ENCODE measurements at places on chromosomes 3 and 15.
A peak's percentile ranks its signal among the peaks of the same experiment; 100 is the strongest.

DNA sequence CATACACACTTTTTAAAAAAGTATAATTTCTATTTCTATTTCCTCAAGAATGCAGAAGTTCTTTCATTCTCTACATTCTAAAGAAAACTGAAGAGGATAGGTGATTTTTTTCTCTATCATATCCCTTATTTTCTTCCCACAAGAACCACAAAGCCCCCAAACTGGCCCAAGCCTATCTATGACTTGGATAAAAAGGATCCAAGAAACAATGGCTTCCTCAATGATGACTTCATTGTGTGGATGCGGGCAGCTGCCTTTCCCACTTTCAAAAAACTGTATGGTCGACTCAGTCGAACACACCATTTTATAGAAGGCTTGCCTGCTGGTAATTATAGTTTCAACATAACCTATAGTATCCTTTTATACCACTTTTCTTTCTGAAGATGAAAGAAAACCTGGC, 52.9 kb upstream of the TBC1D23 start:
- no peak for DNase-seq

DNA sequence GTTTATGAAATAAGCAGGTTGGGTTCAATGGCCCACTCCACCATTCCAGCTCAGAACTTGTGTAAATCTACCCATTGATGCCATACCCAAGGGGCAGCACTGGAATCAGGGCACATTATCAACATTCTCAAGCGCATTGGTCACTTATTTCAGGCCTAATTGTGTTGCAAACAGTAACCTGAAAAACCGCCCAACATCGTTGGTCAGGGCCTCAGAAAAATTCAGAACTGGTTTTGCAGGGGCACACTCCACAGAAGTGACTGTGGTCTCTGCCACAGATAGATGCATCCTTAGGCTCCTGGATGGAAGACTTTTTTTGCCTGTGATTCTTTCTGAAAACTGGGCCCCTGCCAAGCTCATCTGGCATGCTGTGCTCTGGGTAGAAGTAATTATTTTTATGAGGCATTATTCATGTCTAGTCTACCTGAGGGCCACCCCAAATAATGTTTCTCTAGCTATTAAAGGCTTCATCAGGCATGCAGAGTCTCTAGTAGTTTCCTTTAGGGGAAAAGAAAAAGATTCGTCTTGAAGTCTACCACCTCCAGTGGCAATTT, 21.7 kb upstream of the LRTM1 start:
- DNase-seq = no peak

- no peak for DNase-seq
Observed at GRCh38 chr3:102577082-102577789, 142.4 kb downstream of the ZPLD1 start.

- no peak for DNase-seq
Observed at GRCh38 chr3:195777975-195778374, 33.8 kb downstream of the MUC4 start.

DNA sequence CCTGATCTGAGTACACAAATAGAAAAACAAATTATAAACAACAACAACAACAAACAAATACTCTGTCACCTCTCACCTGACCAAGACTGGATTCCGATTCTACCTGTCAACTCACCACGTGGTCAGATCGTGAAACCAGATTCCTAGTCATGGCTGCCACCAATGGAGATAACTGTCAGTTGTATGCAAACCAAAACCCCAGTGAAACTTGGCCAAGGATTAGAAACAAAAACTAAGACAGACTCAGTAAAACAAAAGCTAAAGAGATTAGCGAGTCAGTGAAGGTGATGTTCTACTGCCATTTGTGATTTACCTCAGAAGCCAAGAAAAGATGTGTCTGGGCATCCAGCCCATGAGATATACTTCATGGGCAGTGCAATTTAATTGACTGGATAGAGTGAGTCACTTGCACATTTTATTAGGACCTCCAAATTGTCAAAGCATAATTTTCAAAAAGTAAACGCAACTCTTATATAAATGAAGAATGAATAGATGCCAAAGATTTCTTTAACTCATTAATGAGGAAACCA, 31.1 kb downstream of the PHLDB2 start:
- no peak for DNase-seq

DNA sequence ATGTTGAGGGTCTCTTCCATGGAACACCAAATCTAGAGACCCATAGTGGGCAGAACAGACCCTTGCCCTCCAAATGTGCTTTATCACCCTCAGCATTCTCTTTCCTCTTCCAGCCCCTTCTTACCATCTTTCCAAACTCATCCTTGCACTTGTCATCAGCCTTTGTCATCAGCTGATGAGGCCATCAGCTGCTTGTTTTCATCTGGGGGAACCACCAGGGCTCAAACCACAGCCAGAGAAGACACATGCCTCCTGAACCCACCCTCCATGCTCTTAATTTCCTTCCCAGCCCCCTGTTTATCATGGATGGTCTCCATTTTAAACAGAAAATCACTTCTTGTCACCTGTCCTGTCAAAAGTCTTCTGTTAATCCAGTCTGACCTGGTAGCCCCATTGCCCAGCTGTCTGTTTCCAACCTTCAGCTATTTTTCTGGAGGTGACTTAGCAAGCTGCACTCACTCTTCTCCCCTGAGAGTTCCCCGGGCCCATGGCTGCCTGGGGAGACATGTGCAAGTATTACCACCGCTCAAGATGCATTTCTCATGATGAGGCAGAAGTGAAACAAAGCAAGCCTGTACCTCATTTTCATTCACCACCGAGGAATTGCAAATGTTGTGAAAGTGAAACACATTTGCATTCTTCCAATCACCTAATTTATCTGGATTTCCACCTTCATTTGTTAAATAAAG, 14.7 kb upstream of the SYNM start:
- no peak for DNase-seq

GRCh38 chr3:59212128-59212779, 162.4 kb upstream of the CFAP20DC start:
- DNase-seq = peak; percentile 59

DNA sequence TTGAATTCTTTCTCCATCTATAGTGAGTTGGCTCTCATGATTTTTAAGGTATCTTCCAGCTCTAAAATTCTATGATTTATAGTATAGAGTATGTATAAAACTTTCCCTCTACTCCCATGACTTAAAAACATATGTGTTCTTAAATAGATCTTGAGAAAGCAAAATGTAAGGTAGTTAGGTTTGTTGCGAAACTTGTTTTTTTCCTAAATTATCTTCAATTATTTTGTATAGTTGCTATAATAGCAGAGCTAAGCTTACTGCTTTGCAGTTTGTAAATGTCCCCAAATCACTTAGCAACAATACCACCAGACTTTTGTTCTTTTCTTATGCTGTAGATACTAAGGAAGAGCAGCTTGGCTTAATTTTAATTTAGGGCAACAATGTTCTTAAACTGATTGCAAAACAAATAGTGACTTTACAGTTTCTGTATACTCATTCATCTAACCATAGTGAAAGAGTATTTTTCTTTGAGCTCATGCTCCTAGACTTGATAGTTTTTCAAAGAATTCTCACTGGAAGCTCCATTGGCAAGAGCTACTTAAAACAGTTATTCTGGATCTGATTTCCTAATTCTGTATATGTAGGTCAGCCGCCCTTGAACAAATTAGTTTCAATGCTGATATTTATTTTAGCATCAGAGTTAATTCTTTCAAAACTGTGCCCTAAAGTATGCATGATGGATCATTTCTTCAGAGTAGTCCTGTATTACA, 61.2 kb downstream of the LYSMD4 start:
- DNase-seq = no peak

- DNase-seq = no peak
Observed at GRCh38 chr3:54965746-54966145, 37.9 kb upstream of the LRTM1 start.

DNA sequence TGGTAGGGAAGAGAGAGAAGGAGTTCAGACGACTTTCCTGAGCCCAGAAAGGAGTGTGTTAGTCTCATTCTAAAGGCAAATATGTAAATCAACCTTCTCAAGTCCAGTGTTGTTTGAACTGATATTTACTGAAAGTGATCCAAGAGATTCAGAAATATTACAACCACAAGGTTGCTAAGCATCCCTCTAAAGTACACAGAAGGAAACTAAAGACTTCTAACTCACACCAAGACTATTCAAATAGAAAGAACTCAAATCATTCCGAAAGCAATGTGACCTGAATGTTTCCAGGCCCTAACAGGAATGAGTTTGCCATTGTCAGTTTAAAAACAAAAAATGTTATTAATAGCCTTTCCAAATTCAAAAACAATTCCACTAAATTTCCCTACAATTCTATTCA, 56.9 kb upstream of the VGLL3 start:
- DNase-seq = no peak

Measured in CD4-positive, alpha-beta T cell treated with Interleukin-1 beta for 1 hour (primary cell).